Liver (tissue), 10 donors: ENCODE measurements at places on chromosomes 5 and 9.

GRCh38 chr9:76419782-76420380 is 25.7 kb upstream of the RFK start:
- no peaks in the 10 kb centered on the region for H3K4me1 ChIP-seq
- no peak overlapping the region for H3K4me3 ChIP-seq
- no peak for DNase-seq
- no peaks in the 10 kb centered on the region for H3K27me3 ChIP-seq
- no peaks in the 10 kb centered on the region for H3K36me3 ChIP-seq
- no peak overlapping the region for H3K27ac ChIP-seq

GRCh38 chr9:135648494-135649410 is 9.4 kb upstream of the GLT6D1 start:
- DNase-seq, result no peak
- no peak overlapping the region for H3K4me3 ChIP-seq
- no peak overlapping the region for H3K27ac ChIP-seq
- H3K4me1 ChIP-seq, result no peaks in the 10 kb centered on the region
- H3K27me3 ChIP-seq, result no peaks in the 10 kb centered on the region

DNA sequence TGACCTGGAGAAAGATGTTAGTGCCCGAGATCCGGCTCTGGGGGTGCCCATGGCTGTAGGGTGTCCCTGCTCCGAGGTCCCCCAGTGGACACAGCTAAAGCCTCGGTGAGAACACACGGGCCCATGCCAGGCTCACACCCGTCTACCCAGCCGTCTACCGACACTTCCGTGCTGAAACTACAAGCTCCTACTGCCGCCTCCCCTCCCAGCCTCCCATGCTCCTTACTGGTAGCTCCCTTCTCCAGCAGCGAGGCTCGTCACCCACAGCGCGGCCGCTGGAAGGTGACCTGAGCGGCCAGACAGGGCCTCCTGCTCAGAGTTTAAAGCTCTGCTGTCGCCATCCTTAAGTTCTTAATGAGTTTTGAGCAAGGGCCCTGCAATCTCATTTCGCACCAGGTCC is 33.2 kb upstream of the CLPTM1L start:
- no peaks in the 10 kb centered on the region for H3K27me3 ChIP-seq
- H3K4me3 ChIP-seq, result no peak overlapping the region
- no peak overlapping the region for H3K27ac ChIP-seq
- H3K36me3 ChIP-seq, result no peaks in the 10 kb centered on the region

GRCh38 chr9:120895951-120896350 is 19.0 kb upstream of the PHF19 start:
- no peak overlapping the region for H3K27ac ChIP-seq
- no peak for DNase-seq
- H3K27me3 ChIP-seq, result no peaks in the 10 kb centered on the region
- H3K4me1 ChIP-seq, result no peaks in the 10 kb centered on the region
- no peaks in the 10 kb centered on the region for H3K36me3 ChIP-seq

DNA sequence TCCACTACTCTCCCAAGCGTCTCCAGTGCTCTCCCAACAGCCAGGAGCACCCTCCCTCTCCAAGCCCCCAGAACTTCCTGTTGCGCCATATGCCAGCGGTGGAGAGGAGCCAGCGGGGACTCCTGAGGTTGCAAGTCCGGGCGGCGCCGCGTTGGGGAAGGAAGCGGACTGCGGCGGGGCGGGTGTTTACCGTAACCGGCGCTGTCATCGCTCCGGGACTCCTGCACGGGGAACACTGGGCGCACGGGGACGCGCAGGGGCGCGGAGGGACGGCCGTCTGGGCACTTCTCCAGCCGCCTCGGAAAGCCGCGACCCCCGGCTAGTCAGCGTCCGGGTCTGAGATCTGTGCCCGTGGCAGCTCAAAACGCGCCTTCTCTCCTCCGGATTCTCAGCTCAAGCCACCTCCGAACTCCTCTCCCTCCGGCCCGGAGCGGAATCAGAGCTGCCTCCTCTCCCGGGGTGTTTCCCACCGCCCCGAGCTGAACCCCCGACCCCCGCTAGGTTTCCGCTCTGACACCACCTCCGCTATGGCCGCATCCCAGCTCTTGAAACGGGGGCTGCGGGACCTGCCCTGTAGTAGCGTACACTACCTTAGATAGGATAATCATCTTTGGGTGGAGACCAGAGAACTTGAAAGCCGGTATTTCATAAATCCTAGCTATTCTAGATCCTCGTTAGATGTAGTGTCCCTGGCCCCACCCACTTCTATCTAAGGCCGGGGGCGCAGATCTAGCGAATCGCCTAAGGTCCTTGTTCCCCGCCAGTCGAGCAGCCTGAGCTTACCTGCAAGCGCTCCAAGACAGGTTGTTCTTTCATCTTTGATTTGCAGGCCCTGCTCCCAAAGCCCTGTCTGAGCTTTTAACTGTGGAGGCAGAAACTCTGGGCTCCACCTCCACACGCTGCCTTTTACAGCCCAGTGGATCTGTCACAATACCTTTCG is at the start of gene TRPM6:
Gene TRPM6, minus strand, starts transcription at position 881 of the 940 bp plus-strand sequence. Its CDS starts 65 bp downstream, at position 816.
- H3K27ac ChIP-seq, result peak within 1 kb of the TSS; percentile 56
- H3K27me3 ChIP-seq, result no peaks in the 10 kb centered on the region
- peaks cover 9% of the 10 kb centered on the region for H3K4me1 ChIP-seq
- H3K4me3 ChIP-seq, result peak within 1 kb of the TSS; percentile 67
- DNase-seq, result peak; percentile 61

GRCh38 chr9:23492126-23493002 is 333.7 kb downstream of the ELAVL2 start:
- no peaks in the 10 kb centered on the region for H3K4me1 ChIP-seq
- no peaks in the 10 kb centered on the region for H3K27me3 ChIP-seq
- H3K36me3 ChIP-seq, result no peaks in the 10 kb centered on the region
- DNase-seq, result no peak

- no peak for DNase-seq
- H3K36me3 ChIP-seq, result no peaks in the 10 kb centered on the region
- H3K27ac ChIP-seq, result no peak overlapping the region
Observed at GRCh38 chr9:113632776-113633590, 169.5 kb downstream of the RGS3 start.

- H3K36me3 ChIP-seq, result peaks cover 9% of the 10 kb centered on the region
- no peak overlapping the region for H3K4me3 ChIP-seq
- no peaks in the 10 kb centered on the region for H3K27me3 ChIP-seq
- H3K27ac ChIP-seq, result no peak overlapping the region
Observed at GRCh38 chr9:5817862-5818261, 15.1 kb downstream of the ERMP1 start.

DNA sequence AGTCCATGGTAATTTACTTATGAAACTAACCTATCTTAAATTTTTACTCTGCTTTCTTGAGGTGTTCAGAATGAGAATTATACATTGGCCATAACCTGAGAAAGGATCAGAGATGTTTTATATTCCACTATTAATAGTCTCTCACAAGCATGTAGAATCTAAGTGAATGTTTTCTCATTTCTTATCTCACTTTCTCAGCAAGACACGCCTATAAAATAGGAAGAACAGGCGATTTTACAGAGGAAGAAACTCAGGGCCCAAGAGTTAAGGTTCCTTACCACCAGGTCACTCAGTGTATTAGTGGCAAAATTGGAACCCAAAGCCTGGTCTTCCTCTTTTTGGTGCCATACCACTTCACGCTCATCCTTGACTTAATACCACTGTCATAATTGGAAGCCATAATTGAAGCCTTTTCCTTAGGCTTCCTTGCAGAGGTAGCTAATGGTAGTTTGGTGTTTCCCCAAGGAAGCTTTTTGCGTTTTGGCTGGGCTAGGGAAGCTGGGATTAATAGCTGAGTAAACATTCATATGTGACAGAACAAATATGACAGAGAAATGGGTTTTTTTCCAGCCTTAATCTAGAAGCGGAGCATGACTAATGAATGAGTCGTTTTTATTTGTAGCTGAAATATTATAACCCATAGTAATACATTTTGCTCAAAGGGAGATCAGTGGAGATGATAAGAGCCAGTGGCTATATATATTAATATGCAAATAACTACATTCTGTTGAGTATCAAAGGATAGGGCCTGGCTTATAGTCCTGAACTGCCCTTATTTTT is 16.9 kb downstream of the HMGXB3 start:
- DNase-seq, result no peak
- no peaks in the 10 kb centered on the region for H3K27me3 ChIP-seq
- no peak overlapping the region for H3K27ac ChIP-seq
- peaks cover 58% of the 10 kb centered on the region for H3K36me3 ChIP-seq

DNA sequence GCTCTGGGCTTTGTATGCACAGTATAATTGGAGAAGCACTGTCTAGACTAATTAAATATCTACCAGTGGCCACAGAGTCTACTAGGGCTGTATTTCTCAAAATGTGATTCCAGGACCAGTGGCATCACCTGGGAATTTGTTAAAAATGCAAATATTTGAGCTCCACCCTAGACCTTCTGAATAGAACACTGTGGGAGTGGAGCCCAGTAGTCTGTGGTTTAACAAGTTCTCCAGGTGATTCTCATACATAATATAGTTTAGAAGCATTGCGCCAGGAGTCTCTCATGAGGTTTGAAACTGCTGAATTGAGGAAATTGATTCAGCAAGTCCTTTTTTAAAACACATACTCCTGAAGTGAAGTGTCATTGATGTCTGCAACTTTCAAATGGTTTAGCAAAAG is 74.7 kb downstream of the FCHO2 start:
- no peaks in the 10 kb centered on the region for H3K4me1 ChIP-seq
- no peaks in the 10 kb centered on the region for H3K27me3 ChIP-seq
- peaks cover under 1% of the 10 kb centered on the region for H3K36me3 ChIP-seq
- H3K4me3 ChIP-seq, result no peak overlapping the region
- no peak for DNase-seq
- no peak overlapping the region for H3K27ac ChIP-seq

- no peak for DNase-seq
- no peak overlapping the region for H3K27ac ChIP-seq
- H3K36me3 ChIP-seq, result no peaks in the 10 kb centered on the region
- peaks cover 12% of the 10 kb centered on the region for H3K4me1 ChIP-seq
Observed at GRCh38 chr5:126351153-126351552, 72.1 kb upstream of the GRAMD2B start.

DNA sequence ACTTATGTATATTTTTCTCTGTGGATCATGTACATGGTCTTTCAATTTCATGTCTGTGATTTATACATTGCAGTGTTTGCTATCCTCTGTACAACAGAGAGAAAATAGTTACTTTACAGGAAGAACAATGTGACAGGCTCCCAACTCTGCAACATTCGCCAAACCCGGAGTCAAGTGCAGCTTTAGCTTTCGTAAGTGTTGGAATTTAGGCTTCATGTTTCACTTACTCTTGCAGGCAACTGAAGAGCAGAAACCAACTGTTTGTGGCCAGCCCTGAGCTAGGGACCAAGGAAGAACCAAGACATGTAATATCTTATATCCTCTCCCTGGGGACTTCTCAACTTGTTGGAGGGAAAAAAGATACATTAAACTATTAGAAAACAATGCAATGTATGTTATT is 147.9 kb downstream of the C5orf15 start:
- DNase-seq, result no peak
- peaks cover 6% of the 10 kb centered on the region for H3K4me1 ChIP-seq
- no peak overlapping the region for H3K4me3 ChIP-seq
